ENCODE measurements at places on chromosomes 3 and 15.

DNA sequence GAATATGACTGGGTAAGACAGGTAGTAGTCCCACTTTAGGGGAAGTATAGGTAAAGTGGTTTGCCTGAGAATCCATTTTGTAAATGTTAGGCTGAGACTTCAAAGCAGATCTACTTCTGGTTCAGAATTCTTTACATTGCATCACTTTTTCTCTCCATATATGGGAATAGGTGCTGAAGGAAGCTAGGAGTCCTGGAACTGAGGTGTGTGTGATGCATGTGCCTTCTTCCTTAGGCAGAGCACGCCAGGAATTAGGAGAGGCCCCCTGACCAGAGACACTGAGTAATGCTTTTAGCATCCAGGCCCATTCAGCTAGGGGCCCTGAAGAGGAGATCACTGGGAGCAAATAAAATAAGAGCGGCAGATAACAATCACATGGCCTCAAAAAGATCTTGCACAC, 69.2 kb upstream of the DCP1A start:
- DNase-seq, result no peak

DNA sequence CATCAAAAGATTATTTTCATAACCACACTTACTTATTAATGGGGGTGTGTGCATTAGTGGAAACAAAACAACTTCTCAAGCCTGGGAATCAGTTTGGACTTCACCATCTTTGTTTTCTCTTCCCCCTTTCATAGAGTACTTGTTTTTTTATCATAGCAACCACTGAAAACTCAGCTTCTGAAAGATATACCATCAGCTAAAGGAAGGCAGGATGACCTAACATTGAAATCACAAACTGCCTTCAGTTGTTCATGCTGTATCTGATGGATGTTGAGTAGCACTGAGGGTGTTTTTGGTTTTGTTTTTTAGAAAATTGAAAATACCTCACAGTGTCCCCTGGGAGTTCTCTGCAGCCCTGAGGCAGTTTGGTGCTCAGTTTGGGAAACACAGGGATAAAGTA, 46.5 kb downstream of the NEK10 start:
- DNase-seq, result no peak

DNA sequence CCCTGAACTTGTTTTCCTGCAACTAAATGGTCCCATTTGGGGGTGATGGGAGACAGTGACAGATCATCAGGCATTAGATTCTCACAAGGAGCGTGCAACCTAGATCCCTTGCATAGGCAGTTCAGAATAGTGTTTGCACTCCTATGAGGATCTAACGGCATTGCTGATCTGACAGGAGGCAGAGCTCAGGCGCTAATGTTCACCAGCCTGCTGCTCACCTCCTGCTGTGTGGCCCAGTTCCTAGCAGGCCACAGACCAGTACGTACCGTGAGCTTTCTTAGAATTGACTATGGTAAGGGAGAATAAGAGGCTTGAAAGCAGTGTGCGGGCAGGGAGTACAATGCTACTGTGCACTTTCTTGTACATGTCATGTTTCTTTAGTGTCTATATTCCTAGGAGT, 17.6 kb upstream of the PLA2G4E start:
- no peak for DNase-seq

DNA sequence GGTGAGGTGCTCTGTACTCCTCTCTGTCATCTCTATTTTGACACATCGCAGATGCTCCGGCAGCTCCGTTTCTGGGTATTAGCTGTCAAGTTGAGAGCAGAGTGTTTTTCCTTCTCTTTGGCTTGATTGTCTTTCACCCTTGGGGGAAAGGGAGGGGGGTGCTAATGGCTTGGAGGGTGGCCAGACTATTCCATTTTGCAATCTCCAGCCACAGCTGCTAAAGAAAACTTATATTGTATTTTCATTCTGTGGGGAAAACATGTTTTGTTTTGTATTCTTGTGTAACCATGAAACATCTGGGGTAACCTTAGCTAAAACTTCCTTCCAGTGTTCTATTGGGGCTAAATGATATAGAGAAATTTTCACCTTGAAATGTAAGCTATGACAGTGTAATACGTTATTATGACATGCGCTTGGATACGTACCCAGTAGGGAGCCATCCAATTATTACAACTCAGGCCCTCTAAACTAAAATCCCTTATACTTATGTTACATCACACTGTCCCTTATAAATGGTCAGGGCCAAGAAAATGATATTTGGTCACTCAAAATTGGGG, 14.0 kb upstream of the LARP6 start:
- no peak for DNase-seq

GRCh38 chr3:9416139-9416780, 18.8 kb downstream of the SETD5 start:
- DNase-seq, result no peak
